ENCODE measurements at places on chromosomes 13 and 19.
A peak's percentile ranks its signal among the peaks of the same experiment; 100 is the strongest.

DNA sequence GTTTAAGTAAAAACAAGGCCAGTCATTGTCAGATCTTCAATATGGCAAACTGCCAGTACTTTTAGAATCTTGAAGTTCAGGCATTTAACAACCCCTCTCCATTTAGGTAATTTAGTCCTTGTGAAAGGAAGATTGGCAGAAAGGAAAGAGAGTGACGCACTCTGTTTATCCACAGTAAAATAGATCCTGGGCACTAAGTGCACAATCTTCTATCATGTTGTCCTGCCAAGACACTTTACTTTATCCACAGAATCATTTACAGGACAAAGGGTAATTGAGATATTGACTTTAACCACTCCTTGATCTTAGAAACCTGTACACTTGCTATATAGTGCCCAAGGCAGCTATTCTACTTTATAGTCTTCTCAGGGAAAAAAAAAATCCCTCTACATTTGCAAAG lies 786.4 kb upstream of the SLITRK1 start:
- DNase-seq = no peak

- peak; percentile 87 for DNase-seq
Observed at GRCh38 chr19:50476224-50476906, at the start of the genes EMC10 and GARIN5A. EMC10 (plus strand) TSS chr19:50476507; CDS start chr19:50476545, 38 bp downstream. GARIN5A (minus strand) TSS chr19:50476848; CDS start chr19:50476388, 460 bp downstream.

DNA sequence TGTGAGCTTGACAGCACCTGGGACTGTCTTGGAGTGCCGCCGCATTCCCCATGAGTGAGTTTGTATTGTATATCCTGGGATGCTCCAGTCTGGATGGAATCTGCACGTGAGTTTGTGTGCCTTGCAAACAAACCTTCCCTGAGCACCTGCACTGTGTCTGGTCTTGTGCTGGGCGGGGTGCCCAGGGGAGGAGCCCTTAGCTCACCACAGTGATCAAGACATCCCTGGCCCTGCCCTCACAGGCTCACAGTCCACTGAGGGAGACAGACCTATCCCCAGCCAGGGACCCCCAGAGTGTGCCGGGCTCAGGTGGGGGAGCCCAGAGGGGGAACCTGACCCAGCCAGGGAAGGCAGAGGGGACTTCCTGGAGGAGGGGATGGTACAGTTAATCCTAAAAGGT lies 1.7 kb upstream of the BCAM start:
- no peak for DNase-seq

- peak; percentile 41 for DNase-seq
Observed at GRCh38 chr19:49142866-49143335, 12.3 kb downstream of the HRC start.

DNA sequence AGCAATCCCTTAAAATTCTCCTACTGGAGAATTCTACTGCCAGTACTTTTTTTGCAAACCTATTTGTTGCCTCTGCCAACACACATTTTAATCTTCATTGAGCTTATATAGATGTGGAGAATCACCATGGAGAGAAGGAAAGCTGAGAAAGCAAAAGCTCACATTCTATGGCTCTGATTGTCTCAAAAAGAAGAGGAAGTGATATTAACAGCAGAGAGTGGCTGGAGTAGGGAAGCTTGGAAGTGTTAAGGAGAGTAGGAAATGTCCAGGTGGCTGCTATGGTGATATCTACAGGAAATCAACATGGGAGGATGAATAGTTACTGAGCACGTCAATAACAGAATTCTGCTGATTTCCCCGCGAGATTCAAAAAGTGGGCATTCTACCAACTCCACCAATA lies 78.8 kb upstream of the TDRD3 start:
- DNase-seq = no peak

DNA sequence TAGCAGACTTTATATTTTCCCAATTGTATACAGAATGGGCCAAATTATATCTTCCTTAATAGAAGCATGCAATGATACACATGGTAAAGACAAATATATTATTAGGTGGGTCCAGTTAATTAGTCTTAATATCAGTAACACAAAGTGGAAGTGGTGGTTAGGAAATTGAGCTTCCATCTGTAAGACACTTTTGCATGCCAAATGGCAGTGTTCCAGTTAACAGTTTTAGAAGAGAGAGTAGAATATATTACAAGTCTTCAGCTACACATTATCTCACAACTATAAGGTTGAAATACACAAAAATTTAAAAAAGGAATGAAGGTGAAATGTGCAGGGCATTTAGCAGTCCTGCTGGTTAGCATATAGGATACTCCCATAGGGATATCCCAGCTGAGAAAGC lies 536.5 kb downstream of the PCDH9 start:
- DNase-seq = no peak

DNA sequence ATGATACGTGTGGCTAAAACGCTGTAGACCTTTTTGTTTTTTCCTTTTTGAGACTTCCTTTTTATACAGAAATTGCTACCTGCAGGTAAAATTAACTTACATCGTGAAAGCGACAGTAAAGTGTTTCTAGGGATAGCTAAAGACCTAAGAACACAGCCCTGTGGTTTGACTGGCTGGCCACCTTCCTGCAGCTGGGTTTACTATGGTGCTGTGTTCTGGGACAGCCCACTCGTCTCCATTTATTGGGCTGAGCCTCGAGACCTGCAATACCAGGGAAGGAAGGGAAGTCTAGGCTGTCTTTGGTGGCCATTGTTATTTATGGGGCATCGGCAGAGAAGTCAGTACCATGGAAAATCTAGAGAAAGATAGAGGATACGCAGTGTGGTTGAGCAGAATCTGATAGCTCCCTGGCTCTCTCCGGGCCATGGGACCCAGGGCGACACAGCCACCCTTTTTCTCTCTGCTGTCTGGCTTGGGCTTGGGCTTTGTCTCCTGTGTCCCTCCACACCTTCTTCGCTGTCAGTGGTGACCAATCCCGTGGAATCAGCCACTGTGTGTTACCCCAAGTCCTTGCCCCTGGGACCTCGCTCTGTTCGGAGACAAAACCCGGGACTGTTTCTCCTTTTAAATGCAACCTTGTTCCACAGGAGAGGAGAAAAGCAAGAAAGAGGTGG lies 30.9 kb downstream of the ACTN4 start:
- no peak for DNase-seq

- DNase-seq = no peak
Observed at GRCh38 chr13:61954092-61954491, 538.4 kb upstream of the PCDH20 start.

- no peak for DNase-seq
Observed at GRCh38 chr19:7856109-7856591, 18.0 kb downstream of the PRR36 start.

DNA sequence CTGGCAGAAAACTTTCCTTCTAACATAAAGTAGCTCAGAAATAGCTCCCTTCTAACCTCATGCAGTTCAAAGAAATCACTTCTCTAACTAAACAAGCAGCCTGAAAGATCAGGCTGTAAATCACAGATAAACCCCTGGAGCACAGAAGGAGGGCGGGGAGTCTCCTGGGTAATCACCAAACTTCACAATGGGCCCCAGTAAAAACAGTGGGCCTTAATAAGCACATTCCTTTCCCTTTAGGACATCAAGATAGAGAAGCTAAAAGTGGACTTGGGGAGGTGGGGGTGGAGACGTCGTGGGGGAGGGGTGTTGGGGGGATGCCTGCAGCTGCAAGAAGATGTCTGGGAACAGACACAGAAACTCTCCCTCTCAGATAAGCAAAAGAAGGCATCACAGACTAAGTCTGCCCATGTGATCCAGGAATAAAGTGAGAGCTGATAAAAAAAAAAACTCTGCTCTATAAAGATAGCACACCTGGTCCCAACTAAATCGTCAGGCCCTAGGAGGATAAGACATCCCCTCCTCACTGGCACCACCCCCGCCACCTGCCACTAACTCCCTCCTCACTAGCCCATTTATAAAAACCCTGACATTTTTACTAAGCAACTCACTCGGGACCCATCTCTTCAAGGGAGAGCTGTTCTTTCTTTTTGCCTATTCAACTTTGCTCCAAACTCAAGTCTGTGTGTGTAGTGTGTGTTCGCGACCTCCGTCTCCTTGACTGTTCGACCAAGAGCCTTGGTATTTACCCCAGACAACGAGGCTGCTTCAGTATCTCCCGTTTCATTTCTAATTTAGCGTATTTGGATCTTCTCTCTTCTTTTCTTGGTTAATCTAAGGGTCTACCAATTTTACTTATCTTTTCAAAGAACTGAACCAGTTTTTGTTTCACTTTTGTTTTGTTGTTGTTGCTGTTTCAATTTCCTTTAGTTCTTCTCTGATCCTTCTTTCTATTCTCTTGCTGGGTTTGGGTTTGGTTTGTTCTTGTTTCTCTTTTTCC lies 31.7 kb downstream of the DNAJC15 start:
- DNase-seq = no peak

- DNase-seq = no peak
Observed at GRCh38 chr13:113863524-113864272, at the start of gene GAS6. GAS6 (minus strand) TSS chr13:113864076; CDS start chr13:113863920, 156 bp downstream.

- no peak for DNase-seq
Observed at GRCh38 chr19:58022283-58022660, 11.6 kb upstream of the ZSCAN1 start.

- no peak for DNase-seq
Observed at GRCh38 chr19:1298235-1298634, 12.6 kb downstream of the EFNA2 start.

GRCh38 chr19:44927746-44928145 lies 13.3 kb downstream of the APOC1 start:
- DNase-seq = no peak

- DNase-seq = no peak
Observed at GRCh38 chr13:50026788-50027473, 11.7 kb downstream of the KCNRG start.

All from stimulated activated CD4-positive, alpha-beta T cell treated with anti-CD3 and anti-CD28 coated beads, TNF-alpha, amount 100 ng/mL, for 4 hours (primary cell).